ENCODE measurements at places on chromosomes 4 and X. TPM values are rescaled to one million over a fixed set of nuclear protein-coding genes. Genes with fewer than 3 reads are reported as not detected.

The GAB3 gene
- total RNA-seq, result 9.2 TPM

The XPNPEP2 gene
- 4.2 TPM for total RNA-seq

The NXF2B gene
- total RNA-seq, result not detected

The STARD8 gene
- 19.8 TPM for total RNA-seq

The VCX gene
- total RNA-seq, result not detected

The BTC gene
- 7.8 TPM for total RNA-seq

The TAPT1 gene
- 34.4 TPM for total RNA-seq

The ADGRG2 gene
- 1.9 TPM for total RNA-seq

The UGT2B11 gene
- not detected for total RNA-seq

The FAM47A gene
- not detected for total RNA-seq

The GABRE gene
- total RNA-seq, result 286 TPM

The NDST3 gene
- not detected for total RNA-seq

The TAF7L gene
- total RNA-seq, result not detected

The NUDT10 gene
- 3.8 TPM for total RNA-seq

The DNAAF6 gene
- total RNA-seq, result not detected
